GM19239 (cell line): ENCODE measurements at places on chromosomes 5 and 9.

GRCh38 chr9:82116556-82116955 lies 128.0 kb downstream of the SPATA31D1 start:
- no peak for DNase-seq

DNA sequence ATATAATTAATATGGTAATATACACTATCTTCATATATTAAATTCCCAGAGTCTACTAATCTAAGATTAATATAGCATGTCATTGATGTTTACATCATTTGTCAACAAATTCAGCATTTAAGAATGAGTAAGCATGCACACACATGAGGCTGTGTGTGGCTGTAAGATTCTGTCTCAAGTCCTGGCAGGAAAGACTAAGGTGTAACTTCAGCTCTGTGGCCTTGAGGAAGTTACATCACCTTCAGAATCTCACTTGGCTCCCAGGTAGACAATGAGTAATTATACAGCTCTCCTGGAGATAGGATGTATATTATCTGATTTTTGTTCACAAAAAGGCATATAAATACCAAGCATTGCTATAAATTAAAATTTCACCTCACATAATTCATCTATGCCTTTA lies 119.4 kb upstream of the IQGAP2 start:
- no peak for DNase-seq

DNA sequence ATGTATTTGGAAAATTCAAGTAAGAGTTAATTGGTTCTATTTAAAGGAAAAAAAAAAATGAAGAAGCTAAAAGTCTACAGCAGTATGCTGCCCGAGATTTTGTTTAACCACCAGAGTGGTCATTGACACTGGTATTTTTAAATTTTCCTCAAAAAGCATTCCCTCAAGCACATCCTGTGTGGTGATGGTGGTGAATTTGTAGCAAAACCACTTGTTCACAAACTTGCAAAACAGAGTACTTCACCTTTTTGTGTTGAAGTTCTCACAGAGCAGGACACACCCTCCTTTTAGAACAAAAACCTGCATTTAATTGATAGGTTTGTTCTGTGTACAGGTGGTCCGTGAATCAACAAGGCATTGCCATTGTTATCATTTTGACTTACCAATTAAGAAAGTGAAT lies 374.2 kb downstream of the EFNA5 start:
- no peak for DNase-seq

GRCh38 chr5:129445379-129445778 lies 14.7 kb upstream of the ADAMTS19 start:
- no peak for DNase-seq

DNA sequence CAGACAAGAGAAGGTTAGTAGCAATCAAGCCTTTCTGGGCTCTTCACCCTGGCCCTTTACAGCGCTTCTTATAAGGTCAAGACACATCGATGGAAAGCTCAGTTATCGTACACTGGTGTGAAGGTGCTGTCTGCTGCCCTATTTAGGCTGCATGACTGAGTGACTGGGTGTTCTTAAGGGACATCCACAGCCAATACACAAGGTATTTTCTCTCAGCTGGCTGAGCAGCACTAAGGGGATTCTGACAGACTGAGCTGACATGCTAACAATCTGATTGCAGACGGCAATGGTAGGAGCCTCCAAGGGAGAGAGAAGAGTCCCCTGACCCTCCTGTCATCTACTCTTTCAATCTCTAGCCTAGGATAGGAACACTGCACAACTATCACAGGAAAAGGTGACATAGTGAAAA lies 577.9 kb downstream of the ISL1 start:
- DNase-seq: no peak

- no peak for DNase-seq
These were observed 62.3 kb downstream of the RAPGEF1 start for GRCh38 chr9:131677444-131678180.

DNA sequence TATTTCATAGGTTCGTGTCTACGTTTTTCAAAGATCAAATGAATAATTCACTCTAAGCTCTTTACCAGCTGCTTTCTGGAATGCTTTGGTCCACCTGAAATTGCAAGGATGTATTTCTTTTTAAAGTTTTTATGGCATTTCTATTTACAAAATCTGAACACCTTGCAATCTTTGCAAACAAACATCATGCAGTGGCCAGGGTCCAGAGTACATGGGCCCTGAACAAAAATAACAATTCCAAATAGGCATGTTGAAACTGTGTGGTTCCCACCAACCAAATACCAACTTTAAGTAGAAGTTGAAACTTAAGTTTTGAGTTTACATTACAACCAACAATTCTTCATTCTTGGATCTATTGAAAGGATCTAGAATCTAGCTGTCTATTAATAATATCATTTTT lies 180.1 kb upstream of the FTMT start:
- no peak for DNase-seq

DNA sequence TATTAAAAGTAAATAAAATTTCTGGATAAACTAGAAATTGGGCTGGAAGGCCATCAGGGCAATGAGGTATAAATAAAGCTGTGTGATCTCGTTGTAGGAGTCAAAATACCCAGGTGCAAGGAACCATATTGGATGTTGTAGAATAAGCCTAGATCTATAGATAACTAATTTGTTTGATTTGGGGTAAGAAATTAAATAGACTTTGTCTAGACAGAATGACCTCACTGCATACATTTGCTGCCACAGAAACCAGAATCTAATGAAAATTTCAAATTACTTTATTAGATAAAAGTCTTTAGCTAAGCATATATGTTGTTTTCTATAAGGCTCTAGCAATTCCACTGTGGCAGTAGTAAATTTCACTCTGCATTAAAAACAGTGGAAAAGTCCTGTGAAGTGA lies 225.2 kb upstream of the ITGA1 start:
- DNase-seq: no peak

GRCh38 chr5:59756373-59757035 lies 137.0 kb downstream of the PDE4D start:
- no peak for DNase-seq

GRCh38 chr9:104776797-104777196 lies 12.9 kb downstream of the NIPSNAP3B start:
- no peak for DNase-seq

GRCh38 chr5:107869438-107870115 lies 198.8 kb upstream of the EFNA5 start:
- DNase-seq: no peak

DNA sequence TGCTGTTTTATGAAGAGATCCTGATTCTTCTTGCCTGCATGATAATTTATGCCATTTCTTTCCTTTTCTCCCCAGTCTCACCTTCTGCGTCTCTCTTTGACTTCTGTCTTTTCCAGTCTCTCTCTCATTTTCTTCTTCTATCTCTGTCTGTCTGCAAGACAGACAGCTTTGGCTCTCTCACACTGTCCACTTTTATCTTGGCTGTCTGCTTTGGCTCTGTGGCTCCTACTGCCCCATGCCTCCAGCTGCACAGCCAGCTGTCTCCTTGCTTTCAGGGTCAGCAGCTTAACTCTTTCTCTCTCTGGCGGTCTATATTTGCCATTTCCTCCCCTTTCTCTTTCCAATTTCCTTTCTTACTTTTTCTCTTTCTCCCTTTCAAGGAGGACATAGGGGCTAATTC lies 971.1 kb upstream of the COX7C start:
- DNase-seq: no peak

DNA sequence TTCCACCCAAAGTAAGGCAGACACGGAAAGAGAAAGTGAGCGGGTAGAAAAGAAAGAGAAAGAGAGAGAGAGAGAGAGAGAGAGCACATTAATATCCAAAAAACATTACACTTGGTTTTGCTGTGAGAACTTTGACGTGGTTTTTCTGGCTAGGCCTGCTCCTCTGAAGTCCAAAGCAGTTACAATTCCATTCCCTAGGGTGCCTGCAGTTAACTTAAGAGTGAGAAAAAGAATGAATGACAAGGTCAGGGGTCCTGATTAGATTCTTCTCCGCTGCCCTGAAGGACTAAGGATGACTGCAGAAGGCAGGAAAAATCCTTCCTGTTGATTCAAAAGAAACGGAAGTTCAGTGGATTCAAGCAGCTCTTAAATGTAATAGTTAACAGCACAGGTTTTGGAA lies 589.8 kb downstream of the PRELID2 start:
- DNase-seq: no peak

GRCh38 chr5:113274836-113275414 lies 159.9 kb downstream of the TSSK1B start:
- no peak for DNase-seq

DNA sequence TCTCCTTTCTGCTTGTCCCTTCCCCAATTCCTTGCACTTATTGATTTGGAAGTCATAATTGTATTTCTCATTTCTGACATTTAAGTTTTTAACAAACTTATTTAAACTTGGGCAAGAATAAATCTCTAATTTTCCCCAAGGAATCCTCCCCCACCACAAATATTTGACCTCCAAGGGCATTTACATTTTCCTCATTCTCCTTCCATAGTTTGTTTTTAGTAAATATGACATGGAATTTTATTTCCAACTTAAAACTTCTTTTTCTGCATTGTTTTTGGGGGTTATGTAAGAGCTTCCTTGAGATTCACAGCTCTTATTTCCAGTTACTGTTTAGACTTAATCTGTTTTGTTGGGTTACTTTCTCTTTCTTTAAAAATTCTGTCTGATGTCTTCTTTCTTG lies 64.9 kb downstream of the ZNF618 start:
- no peak for DNase-seq

DNA sequence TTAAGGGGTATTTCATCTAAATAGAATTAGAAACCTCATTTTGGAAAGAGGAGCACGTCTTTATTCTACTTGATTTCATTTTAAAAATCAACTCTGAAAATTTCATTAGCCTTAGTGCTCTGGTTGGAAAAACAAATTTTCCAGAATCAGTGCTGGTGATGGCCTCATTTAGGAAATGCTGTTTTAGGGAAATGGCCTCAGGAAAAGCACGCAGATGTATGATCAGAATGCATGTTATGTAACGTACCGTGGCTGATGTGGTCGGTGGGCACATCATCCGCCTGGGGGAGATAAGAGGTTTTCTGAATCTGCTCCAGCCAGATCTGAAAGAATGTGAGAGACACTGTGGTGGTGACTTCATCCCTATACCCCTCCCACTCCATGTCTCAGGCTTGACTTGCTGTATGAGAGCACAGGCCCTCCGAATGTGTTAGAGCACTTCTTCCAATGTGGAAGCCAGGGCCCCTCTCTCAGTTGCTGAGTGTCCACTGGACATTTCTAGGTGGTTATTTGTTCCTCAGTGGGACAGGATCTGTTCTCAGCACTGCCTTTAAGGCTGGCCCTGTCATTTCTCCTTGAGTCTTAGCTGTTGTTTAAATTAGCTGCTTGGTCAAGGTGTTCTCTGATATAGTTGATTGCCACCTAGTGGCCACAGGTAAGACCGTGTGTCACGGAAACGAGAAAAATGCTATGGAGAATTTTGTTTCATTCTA lies 96.5 kb downstream of the ARHGAP26 start:
- peak; percentile 61 for DNase-seq

DNA sequence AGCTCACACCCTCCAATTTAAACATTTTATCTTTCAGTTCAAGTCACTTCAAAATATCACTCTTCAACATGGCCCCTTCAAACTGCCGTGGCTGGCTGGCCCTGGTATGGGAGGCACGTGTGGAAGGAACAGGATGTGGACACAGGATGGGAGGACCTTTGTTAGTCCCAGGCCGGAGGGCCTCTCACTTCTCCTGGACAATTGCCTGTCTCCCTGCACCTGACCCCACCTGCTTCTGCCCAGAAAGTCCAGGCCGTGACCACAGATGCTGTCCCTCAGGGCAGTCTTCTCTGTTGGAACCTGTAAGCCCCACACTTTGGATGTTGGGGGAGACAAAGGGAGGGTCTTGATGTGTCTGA lies 19.4 kb downstream of the AMBP start:
- no peak for DNase-seq

DNA sequence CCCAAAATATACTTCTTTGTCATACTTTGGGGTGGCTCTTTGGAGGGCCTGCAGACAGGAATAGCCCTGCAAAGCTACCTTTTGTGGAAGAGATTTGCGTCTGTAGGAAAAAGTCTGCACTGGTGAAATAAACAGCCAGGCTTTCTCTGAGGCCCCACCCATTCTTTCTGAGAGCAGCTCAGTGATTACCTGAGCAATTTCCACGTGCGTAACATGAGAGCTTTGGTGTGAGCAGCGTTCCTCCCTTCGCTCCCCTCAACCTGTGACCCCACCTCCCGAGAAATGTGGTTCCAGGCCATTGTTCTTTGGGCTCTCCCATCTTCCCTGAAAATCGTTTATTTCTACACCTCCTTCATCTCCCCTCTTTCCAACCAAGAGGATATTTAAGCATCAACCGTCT lies 23.8 kb upstream of the FBP1 start:
- no peak for DNase-seq

DNA sequence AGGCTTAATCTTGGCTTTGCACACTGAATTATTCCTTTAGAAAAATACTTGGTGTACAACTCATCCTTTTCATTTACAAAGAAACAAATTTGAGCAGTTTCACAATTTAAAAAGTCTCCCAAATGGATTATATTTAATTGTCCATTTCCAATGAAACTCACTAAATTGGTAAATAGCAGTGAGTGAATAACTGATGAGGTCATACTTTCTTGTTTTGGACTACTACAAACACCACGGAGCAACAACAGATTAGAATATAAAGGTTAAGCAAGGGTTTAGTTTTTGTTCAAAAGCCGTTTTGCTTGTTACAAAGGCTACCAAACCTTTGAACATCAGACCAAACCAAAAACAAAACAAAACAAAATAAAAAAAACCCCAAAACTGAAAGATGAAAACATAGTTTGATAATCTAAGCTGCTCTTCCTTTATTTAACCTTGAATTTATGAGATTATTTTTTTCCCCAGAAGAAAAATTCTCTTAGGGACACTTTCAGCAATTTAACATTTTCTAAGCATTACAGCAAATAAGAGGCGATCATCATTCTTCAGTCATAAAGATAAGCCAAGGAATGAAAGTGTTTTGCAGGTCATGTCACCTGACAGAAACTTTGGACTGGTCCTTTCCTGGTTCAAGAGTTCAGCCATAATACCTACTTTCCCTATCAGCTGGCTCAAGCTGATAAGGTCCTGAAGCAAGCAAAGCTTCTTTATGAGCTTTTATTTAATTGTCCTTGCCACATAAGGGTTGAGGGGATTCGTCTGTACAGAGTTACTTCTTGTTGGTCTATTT lies 99.7 kb upstream of the CDKN2B start:
- DNase-seq: no peak

DNA sequence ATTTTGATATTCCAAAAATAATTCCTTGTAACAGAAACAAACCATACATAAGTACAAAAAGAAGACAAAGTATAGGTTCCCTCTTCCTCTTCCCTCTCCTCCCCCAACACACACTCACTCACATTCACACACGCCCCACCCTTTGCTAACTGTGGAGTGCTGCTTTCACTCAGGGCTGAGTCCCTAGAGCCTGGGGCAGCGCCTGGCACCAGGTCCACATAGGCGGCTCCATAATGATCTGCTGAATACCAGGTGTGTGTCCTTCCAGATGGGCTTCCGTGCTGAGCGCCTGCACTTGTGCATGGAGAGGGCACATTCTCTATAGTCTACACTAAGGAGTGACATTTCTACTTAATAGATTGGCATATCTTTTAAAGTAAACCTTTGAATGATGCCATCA lies 3.7 kb downstream of the SEMA4D start:
- DNase-seq: no peak
